ENCODE measurements at places on chromosomes 13 and 19.

GRCh38 chr19:48663667-48664066 lies 9.2 kb downstream of the NTN5 start:
- no peak for DNase-seq

GRCh38 chr19:4649392-4650047 lies 10.2 kb downstream of the TNFAIP8L1 start:
- DNase-seq, result no peak

GRCh38 chr13:111399776-111400538 lies 79.5 kb downstream of the TEX29 start:
- no peak for DNase-seq

- DNase-seq, result no peak
Observed at GRCh38 chr13:53191091-53191490, 162.5 kb downstream of the OLFM4 start.

DNA sequence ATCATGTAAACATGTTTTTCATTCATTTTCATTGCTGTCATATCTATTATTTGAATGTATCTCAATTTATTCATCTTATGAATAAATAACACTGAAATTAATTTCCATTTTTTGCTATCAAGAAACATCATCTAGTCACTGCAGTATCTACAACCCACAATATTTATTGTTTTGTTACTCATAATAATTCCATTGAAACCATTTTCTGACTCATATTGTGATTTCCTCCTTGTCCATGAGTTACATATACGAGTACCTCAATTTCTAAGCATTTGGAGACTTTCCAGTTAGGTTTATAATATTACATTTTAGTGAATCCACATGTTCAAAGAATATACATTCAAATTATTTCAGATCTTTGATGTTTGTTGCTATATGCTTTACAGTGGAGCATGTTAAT lies 1524.0 kb downstream of the SLITRK1 start:
- no peak for DNase-seq

DNA sequence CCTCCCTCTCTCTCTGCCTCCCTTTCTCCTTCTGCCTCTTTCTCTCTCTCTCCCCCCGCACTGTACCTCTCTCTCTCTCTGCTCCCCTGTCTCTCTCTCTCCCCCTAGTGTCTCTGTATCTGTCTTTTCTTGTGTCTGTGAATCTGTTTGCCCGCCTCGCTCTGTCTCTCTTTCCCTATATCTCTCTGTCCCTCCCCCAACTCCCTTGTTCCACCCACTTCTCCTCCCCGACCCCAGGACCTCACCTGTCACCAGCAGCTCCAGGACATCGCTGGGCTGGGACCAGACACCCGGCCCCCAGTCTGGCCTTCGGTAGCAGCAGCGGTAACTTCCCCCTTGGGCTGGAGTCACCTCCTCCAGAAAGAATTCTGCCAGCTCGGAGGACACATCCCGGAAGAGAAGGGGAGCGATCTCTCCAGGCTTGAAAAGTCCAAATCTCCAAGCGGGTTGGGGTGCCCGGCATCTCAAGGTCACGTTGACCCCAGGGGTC lies 3.9 kb downstream of the OSCAR start:
- DNase-seq, result peak; percentile 47

DNA sequence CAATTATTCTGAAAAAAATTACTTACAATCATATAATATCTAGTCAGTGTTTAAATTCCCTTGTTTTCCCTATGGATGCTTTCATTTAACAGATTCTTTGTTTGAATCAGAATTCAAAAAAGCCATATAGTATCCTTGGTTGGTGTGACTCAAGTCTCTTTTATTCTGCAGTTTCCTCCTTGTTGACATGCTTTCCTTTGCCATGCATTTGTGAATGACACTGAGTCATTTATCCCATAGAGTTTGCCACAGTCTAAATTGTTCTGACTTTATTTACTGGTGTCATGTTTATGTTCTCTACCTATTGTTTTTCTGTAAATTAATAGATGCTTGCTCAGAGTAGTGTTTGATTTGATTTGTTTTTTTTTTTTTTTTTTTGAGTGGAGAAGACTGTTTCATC lies 893.8 kb upstream of the SLC10A2 start:
- no peak for DNase-seq

- DNase-seq, result no peak
Observed at GRCh38 chr19:4087787-4088679, 21.3 kb upstream of the ZBTB7A start.

- DNase-seq, result no peak
Observed at GRCh38 chr19:57227502-57227901, 3.3 kb upstream of the AURKC start.

DNA sequence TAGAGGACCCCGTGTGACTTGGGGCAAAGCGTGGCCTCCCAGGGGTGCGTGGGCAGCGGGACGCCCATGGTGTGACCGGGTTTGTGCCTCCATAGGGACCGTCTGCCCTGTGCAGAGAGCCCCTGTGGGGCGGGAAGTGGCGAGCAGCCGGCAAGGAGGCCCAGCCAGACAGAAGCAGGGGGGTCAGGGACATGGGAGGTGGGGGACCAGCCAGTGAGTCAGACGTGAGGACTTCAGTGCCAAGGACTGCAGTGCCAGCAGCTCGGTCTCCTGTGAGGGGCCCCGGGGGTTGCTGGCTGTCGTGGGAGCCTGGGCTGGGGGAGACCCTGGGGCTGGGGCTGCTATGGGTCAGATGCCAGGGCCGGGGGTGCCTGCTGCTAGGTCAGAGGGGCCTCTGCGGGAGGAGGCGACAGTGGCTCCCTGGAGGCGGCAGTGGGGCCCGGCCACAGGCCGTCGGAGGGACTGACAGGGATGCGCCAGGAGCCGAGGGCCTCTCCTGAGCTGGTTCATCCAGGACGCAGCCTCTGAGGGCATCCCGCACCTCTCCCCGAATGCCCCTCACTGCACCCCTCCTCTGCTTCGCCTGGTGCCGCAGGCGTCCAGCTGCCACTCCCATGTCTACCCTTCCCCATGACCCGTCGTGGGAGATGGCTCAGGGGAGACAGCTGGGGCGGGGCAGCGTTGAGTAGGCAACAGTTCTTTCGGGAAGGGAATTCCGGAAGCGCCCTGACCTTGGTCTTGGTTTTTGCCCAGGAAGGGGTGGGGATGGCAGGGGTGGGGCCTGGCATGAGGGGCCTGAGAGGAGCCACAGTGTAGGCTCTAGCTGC lies 80.0 kb downstream of the KDM4B start:
- DNase-seq, result no peak

GRCh38 chr19:2135474-2136402 lies 15.6 kb downstream of the AP3D1 start:
- DNase-seq, result no peak

GRCh38 chr13:59641261-59641660 lies 522.5 kb downstream of the DIAPH3 start:
- DNase-seq, result no peak

DNA sequence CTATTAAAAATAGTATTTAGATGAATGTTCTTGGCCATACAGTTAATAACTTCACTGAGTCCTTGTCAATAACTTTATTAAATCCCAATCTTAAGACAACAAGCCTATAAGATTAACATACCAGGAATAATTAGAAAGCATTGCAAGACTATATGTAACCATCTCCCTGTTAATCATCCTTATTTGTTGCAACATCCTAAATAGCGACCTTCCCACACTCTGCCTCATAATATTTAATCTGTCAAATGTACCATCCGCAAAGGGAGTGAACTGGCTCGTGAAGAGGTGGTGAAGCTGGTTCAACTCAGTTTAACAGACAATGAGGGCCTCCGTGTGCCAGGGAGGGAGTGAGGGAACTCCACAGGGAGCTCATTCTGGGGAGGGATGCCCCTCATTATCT lies 33.9 kb downstream of the KL start:
- DNase-seq, result no peak

DNA sequence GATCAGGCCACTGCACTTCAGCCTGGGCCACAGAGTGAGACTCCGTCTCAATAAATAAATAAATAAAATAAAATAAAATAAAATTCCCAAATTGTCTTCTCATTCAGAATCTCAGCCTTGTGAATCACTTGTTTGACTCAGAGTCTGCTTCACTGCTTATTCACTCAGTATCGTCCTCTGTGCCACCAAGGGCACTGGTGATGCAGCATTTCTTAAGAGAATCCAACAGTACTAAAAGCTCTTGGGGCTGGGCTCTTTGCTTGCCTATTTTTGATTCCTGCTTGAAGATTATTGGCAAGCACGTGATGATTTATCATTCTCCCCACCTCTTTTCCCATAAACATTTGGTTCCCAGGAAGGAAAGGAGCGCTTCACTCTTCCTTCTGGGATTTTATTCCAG lies 54.8 kb upstream of the HMGB1 start:
- no peak for DNase-seq

DNA sequence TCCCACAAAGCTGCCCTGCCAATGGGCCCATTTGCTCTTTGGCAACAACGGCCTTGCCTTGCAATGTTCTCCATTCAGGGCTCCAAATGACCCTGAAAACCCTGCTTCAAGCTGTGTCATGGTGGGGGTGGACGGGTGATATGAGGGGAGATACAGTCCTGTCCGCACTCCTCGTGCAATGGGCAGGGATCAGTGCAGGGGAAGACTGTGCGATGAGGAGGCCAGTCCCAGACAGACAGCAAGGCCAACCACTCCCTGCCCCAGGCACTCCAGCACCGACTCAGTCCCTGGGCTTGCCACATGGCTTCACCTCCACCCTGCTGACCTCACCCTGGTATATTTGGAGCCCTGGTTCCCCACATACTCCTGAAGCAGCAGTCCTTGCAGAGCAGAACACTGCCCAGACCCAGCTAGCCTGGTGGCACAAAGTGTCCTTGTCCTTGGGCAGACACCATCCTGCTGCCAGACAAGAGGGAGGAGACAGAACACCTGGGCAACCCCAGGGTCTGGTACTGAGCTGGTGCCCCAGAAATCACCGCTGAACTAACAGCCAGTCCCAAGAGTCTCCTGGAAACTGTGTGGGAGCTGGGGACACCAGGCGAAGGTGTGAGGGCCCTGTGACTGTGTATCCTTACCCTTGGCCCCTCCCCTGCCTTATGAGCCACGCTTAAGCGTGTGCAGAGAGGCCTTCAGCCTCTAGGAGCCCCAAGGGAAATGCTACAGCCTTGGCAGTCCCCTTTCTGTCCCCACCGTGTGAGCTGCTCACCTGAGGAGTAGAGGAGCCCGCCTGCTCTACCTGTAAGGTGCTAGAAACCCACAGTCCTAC lies 9.1 kb upstream of the SLC35E1 start:
- no peak for DNase-seq

DNA sequence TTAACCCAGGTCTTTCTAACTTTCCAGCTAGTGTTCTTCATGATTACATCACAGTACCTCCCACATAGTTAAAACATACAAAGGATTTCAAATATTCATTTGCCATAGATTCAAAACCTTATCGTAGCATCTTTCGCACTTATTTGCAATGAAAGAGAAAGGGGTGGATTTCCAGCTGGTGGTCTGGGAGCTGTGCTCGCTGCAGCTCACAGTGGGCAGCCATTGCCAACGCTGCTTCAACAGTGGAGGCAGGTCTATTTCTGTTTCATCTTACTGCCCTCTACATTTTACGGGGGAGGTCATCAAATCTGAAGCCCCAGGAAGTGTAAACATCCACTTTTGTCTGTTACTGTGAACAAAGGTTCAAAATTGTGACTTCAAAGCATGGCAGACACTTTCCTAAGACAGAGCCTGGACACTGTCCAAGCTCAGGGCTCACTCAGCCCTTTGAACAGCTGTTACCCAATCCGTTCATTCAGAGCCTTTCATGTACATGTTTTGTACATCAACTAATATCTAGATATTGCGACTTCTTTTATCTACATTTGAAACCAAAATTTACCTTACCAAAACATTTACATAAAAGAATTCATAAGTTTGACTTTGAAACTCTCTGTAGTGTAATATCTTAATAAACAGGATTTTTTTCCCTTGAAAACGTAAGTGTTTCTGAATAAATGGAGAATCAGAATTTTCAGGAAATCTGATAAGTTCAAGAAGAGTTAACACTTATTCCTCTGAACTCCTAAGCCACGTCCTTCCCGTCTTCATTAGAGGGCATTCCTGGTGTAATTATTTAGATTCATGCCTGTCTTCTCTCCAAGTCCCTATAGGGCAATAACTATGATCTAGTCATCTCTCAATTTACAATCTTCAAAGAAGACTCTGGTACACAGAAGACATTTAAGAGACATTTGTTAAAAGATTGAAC lies 25.1 kb downstream of the STARD13 start:
- no peak for DNase-seq

- DNase-seq, result no peak
Observed at GRCh38 chr19:4979211-4979807, 10.4 kb downstream of the KDM4B start.

GRCh38 chr19:6065685-6066374 lies 44.5 kb downstream of the RFX2 start:
- DNase-seq, result peak; percentile 63

DNA sequence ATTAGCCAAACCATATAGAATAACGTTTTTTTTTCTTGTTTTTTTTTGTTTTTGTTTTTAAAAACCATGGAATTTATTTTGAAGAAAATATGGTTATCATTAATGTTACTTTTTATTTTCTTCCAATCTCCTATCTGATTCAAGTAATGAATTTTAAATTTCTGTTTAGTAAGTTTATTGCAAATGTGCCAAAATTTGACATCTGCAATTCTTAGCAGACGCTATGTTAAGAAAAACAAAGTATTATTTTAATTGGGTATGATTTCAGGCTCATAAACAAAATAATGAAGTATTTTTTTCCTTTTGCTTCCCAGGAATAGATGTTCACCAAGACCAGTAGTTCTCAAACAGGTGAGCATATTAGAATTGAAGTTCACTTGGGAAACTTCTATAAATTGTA lies 63.1 kb downstream of the POSTN start:
- no peak for DNase-seq

DNA sequence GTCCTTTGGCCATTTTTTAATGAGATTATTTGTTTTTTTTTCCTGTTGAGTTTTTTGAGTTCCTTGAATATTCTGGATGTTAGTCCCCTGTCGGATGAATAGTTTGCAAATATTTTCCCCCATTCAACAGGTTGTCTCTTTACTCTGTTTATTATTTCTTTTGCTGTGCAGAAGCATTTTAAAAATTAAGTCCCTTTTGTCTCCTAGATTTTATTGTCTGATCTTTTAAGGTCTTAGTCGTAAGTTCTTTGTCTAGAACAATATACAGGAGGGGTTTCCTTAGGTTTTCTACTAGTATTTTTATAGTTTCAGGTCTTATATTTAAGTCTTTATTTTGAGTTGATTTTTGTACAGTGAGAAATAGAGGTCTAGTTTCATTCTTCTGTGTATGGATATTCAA lies 284.4 kb downstream of the GPC6 start:
- DNase-seq, result no peak

DNA sequence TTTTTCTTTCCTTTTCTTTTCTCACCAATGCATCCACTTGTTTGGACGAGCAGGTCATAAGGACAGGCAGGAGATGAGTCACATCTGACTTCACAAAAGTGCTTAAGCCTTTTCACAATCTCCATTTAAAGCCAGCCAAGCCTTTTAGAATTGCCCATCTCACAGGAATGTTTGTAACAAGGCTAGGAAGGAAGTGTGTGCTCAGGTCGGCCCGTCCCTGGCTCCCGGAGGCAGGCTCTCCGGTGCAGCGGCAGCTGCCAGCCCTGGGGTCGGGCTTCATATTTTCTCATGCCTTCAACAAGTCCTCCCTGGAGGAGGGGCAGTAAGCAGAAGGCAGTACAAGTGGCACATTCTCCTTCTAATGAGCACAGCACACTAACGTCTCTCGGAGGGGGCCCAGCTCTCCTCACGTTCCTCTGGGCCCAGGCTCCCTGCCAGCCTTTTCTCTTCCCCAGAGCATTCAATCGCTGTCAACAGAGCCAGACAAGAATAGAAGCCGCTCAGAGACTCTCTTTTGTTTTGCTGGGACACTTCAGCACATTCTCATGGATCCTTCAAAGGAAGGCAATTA lies 180.5 kb downstream of the COL4A1 start:
- no peak for DNase-seq

- DNase-seq, result peak; percentile 99
Observed at GRCh38 chr19:54209811-54210494, 9.3 kb downstream of the RPS9 start.

Data from hematopoietic multipotent progenitor cell treated with erythropoietin and hydrocortisone succinate and interleukin-3 and kit ligand, for 8 days (in vitro differentiated cells).